ENCODE measurements at places on chromosomes 16 and 17. TPM values are rescaled to one million over a fixed set of nuclear protein-coding genes. Genes with fewer than 3 reads are reported as not detected.

KCNG4 gene
- not detected for total RNA-seq

C17orf113 gene
- under 0.01 TPM for total RNA-seq

SETD1A gene
- 5.0 TPM for total RNA-seq

TOP2A gene
- total RNA-seq, result 2.2 TPM

KCNJ18 gene
- not detected for total RNA-seq

AOC3 gene
- 0.22 TPM for total RNA-seq

KRTAP2-3 gene
- 0.72 TPM for total RNA-seq

CES5A gene
- total RNA-seq, result not detected

DEXI gene
- total RNA-seq, result 51.1 TPM

KIF19 gene
- not detected for total RNA-seq

HID1 gene
- 4.7 TPM for total RNA-seq

DNAH3 gene
- 0.14 TPM for total RNA-seq

DOC2B gene
- not detected for total RNA-seq

FA2H gene
- total RNA-seq, result not detected

KSR1 gene
- total RNA-seq, result 46.8 TPM

KRT20 gene
- not detected for total RNA-seq

RBBP6 gene
- total RNA-seq, result 33.3 TPM

ANKRD40CL gene
- total RNA-seq, result not detected

RNF157 gene
- total RNA-seq, result 0.44 TPM

CMTM2 gene
- total RNA-seq, result not detected

ITGAD gene
- not detected for total RNA-seq

MT4 gene
- not detected for total RNA-seq

SOX15 gene
- 0.57 TPM for total RNA-seq

SALL1 gene
- 0.22 TPM for total RNA-seq

SSTR5 gene
- not detected for total RNA-seq

TMEM11 gene
- total RNA-seq, result 25.5 TPM

RMI2 gene
- 7.0 TPM for total RNA-seq

C17orf107 gene
- 6.1 TPM for total RNA-seq

LSM12 gene
- 40.5 TPM for total RNA-seq

EME1 gene
- total RNA-seq, result 0.66 TPM

KRTAP4-9 gene
- total RNA-seq, result not detected

PRR35 gene
- 0.14 TPM for total RNA-seq

ETV4 gene
- total RNA-seq, result 26.1 TPM

Measured in placental pericyte (primary cell).